Bone marrow (tissue), 2 donors: ENCODE measurements at places on chromosomes 2 and 18.
A peak's percentile ranks its signal among the peaks of the same experiment; 100 is the strongest.

DNA sequence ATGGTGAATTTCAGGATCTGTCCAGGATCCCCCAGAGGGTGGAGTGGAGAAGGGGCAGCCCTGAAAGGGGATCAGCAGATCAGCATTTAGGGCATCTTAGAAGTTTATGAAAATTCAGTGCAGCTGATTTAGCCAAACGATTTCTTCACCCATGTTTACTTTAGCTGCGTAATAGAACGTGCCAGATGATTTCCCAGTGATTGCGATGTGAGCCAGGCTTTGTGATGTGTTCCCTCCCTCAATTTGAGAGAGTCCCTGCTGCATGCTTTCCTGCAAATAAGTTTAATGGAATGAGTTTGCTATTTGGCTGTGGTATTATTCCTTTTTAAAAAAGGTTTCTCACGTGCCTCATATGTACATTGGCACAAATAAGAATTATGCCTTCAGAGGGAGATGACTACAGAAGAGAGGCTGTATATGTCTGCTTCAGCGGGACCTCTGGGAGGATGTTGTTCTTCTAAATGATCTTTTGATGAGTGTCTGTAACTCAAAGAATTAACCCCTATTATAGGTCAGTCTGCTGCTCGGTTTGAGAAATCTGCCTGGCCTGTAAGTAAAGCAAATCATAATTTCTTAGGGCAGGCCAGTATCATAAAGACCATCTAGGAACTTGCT, 111.9 kb downstream of the MRO start:
- no peak for DNase-seq

DNA sequence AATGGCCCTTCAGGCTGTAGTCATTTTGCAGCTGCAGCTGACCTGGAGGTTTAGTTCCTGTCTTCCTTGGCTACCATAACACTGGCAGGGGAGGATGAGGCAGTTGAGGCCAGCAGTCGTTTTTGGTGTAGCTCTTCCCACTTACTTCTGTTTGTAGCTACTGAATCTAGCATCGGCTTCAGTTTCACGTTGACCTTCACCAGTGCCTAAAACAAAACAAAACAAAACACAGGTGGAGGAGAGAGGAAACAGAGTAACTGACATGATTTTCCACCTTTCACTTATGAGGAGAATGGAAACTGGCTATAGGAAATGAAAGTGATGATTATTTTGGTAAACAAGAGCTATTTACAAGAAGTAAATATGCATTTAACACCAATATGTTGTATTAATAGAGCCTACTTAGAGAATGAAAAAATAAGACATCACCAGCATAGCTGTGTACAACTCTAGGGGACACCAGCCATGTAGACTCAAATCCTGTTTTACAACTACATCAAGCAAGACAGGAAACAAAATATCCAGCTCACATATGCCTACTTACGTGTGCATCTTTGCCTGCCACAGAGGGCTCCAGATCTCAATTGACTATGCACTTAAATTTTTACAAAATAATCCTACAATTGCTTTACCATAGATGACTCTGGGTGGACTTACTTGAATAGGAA, 236.9 kb downstream of the AGPS start:
- no peak for DNase-seq

DNA sequence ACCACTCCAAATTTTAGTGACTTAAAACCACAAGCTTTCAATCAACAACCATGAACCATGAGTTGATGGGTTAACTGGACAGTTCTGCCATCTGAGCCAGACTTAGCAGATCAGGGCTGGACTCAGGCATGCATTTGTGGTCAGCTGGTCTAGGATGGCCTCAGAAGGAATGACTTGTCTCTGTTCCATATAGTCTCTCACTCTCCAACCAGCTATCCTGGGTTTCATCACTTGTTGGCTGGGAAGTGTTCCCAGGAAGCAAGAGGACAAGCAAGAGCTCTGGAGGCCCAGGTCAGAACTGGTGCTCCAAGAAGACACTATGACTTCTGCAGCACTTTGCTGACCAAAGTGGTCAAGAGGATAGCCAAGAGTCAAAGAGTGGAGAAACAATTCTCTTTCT, 17.5 kb upstream of the MAP3K20 start:
- no peak for DNase-seq

DNA sequence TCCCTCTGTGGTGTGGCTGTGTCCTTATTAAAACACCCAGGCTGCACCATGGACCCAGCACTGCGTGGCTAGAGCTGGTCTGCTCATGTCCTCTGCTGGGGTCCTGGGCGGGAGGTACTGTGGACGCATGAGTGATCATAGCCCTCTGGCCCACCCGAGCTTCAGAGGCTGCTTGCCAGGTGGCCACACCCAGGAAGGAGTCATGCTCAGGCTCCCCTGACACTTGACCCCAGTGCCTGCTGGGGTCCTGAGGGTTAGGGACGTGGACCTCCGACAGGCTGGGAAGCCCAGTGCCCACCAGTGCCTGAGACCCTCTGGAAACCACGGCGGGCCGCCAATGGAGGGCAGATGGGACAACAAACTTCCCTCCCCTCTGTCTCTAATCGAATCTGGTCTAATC, 66.3 kb upstream of the HS6ST1 start:
- DNase-seq: no peak

DNA sequence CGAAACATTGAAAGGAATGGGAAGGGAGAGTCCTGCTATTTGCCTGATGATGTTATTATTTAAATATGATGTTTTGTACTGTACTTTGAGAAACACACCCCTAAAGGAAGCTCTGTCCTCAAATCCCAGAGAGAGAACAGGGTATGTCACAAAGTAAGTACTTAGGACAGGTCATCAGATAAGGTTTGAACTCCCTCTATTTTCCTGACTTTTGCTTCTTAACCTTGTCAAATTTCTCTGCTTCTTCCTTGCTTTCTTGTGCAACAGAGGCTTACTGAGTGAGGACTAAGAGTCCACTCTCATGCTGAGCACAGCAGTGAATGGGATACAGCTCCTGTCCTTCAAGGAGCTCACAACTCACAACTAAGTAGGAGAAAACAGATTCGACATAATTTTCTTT, 3.7 kb downstream of the DGUOK start:
- no peak for DNase-seq

DNA sequence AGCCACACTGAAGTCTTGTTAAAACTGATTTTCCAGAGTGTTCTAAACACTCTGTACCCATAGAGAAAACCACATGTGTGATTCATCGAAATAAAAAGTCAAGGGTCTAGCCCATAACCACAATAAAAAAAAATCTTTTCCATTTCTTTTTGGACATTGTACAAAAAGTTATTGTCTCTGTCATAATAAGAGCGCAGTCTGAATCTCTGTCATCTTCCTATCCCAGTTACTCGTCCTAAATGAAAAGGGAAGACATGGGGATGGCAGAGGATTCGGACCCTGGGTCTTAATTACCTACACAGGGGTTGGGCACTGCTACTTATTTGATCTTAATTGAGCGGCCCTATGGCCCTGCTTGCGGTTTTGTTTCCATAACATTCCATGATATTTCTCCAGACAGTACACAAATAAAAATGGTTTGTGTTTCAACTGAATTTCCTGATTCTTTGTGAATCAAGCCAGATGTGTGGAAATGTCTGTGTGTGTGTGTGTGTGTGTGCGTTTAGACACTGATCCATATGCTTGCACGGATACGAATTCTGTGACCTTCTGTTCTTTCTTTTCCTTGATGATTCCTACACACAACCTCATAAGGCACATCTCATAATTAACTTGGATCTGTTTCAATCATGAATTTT, 133.4 kb upstream of the SPATS2L start:
- DNase-seq: no peak

- DNase-seq: no peak
Observed at GRCh38 chr2:143635302-143635701, 506.1 kb downstream of the ARHGAP15 start.

GRCh38 chr2:118845522-118846441, 1.7 kb downstream of the EN1 start:
- no peak for DNase-seq

DNA sequence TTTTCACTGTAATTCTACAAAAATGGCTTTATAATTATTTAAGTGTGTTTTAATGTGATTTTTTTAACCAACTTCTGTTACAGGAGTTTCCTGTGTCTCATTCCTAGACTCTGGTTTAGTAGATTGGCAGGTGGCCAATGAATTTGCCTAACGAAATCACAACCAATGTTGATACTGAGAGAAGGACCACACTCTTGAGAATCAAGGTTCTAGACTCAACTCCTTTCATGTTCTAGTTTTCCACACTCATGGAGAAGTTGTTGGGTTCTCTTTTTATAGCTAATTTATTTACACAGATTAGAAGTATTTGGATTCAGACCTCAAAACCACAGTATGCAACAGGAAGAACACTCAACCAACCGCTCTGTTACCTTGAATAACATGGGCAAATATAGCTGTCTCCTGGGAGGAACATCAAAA, 22.6 kb upstream of the USP34 start:
- no peak for DNase-seq

- DNase-seq: no peak
Observed at GRCh38 chr2:217520356-217521010, 482.3 kb downstream of the TNS1 start.

- DNase-seq: no peak
Observed at GRCh38 chr2:143558665-143559064, 429.4 kb downstream of the ARHGAP15 start.

GRCh38 chr2:104678181-104678580, 175.7 kb upstream of the POU3F3 start:
- DNase-seq: peak; percentile 50

GRCh38 chr18:51078026-51078425, 48.0 kb downstream of the SMAD4 start:
- no peak for DNase-seq

DNA sequence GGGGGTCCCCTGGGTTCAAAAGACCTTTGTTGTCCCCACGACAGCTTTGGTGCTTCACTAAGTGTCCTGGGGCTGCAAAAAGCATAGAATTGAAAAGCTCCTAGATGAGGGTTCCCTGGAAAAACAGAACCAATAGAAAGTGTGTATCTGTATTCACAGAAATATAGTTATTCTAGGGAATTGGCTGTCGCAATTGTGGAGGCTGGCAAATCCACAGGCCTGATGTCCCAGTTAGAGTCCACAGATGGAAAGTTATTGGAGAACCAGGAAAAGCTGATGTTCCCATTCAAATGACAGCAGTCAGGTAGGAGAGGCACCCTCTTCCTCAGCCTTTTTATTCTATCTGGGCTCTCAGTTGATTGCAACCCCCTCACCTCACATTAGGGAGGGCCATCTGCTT, 65.5 kb downstream of the LONRF2 start:
- no peak for DNase-seq

- no peak for DNase-seq
Observed at GRCh38 chr2:127094509-127095366, 12.2 kb downstream of the BIN1 start.

- no peak for DNase-seq
Observed at GRCh38 chr2:84735389-84735788, 145.5 kb downstream of the TRABD2A start.

DNA sequence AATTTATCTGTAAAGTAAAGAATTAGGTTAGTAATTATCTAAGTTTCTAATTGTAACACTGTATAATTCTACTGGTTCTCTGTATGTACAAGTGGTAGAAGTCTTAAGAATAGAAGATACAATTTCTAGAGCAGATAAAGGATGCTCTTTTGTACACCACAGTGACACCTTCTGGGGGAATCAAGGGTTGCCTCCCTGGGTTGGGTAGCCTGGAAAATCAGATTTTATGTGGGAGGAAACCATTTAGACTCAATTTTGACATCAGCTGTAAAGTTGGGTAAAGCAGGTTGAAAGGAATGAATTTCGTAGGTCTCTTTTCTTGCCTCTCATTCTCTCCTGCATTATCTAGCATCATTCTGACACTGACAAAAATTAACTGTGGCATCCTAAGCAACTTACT, 354.8 kb downstream of the DCC start:
- DNase-seq: no peak

- DNase-seq: no peak
Observed at GRCh38 chr2:138333677-138334076, 167.9 kb upstream of the SPOPL start.

- no peak for DNase-seq
Observed at GRCh38 chr18:22210311-22210754, 40.9 kb downstream of the GATA6 start.

- no peak for DNase-seq
Observed at GRCh38 chr2:140085674-140086073, 1305.5 kb upstream of the NXPH2 start.

DNA sequence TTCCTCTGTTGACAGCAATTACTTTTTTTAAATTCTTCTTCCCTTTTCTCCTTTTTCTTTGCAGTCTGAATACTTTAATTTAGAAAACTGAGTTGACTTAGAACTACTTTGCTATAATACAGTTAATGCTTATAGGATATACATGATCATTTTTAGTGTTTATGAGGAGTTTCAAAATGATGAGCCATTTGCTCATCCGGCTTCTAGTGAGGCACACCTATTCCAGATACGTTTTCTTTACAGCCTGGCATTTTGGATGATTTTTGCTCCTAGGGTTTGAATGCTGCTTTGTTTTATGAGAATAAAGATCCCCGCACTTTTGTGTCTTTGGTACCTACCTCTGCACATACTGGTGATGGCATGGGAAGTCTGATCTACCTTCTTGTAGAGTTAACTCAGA, 52.8 kb downstream of the EIF5B start:
- DNase-seq: no peak

- no peak for DNase-seq
Observed at GRCh38 chr2:42795841-42796301, 3.5 kb upstream of the HAAO start.

DNA sequence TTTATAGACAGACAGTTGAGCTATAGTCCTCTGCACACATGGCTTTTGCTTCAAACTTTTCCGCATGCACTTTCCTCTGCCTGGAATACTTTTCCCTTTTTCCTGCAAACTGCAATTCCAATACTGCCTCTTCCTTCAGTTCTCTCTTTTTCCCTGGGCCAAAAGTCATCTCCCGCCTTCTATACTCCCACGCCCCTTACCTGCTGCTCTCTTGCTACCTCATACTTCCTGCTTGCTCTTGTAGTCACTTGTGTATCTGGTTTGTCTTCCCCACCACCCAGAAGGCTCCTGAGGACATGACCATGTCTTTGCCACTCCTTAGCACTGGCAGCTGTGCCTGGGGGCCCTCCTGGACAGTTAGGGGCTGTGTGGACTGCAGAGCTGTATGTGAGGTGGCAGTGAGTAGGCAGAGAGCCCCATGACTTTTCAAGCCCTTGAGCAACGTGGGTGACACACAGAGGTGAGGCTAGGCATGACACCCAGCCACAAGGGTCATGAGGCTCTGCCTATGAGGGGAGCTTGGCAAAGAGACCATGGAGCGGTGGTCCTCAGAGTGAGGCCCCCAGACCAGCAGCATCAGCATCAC, 23.2 kb downstream of the SPEG start:
- DNase-seq: no peak

DNA sequence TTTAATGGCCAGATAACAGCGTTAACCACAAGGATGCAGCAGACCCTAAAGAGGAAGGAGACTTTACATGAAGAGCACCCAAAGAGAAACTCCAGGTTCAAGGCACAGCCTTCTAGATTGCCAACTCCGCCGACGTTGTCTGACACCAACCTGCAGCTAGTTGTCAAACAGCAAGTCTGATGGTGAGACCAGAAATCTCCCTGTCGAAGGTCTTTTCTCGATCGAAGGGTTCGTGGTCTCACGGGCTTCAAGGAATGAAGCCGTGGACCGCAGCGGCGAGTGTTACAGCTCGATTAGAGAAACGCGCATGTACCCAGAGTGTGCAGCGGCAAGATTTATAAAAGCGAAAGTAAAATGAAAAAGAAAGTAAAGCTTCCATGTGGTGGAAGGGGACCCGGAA, 656.3 kb downstream of the XIRP2 start:
- no peak for DNase-seq
